ENCODE measurements at places on chromosomes 1 and 21.

GRCh38 chr1:200146100-200146499 is 118.6 kb downstream of the NR5A2 start:
- DNase-seq: no peak

DNA sequence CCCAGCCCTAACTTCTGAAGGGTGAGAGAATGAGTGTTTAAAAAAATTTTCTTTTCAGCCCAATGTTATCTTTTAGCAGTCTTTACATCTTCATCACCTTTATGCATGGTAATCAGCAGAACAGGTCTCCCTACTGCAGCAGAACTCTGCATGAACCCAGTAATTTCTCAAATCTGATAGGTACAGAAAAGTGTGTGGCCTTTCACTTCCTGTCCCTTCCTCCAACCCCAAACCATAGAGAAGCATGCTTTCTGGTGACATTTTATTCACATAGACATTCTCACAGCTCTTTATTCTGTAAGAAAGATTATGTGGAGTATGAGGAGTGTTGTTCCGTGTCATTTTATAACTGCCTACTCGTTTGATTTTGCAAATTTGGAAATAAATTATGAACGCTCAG is 68.6 kb downstream of the RPAP2 start:
- DNase-seq: no peak

GRCh38 chr1:109880971-109881894 is 29.4 kb upstream of the CSF1 start:
- no peak for DNase-seq

- no peak for DNase-seq
These were observed 161.0 kb upstream of the RUNX1 start for GRCh38 chr21:35210093-35210492.

GRCh38 chr1:172845865-172846264 is 187.0 kb downstream of the FASLG start:
- DNase-seq: no peak

DNA sequence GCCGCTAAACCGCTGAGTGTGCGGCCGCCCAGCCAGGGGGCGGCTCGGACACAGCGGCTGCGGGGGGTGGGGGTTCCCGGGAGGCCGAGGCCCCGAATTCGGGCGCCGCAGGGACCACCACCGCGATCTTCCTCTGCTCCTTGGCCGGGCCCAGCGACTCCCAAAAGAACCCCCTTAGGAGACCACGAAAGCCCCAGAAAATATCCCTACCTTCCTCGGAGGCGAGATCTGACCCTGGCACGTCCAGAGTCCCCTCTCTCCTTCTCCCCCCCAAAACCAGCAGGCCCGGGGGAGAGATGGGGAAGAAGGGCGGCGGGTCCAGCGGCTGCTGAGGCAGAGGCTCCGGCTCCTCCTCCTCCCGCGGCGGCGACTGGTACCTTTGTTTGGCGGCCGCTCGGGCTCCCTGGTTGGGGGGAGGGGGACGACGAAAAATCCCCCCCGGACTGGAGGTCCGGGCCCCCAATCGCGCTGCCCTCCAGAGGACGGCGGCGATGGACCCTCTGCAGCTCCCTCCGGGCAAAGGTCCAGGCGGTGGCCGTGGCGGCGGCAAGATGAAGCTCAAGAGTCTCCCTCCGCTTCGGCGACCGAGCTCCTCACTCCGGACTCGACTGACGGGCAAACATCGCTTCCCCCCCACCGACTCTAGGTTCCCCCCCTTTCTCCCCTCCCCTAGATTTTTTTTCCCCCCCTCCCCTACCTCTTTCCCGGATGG is at the start of gene ARID4B:
ARID4B (minus strand) TSS at position 621 of the 712 bp plus-strand sequence. CDS start 1,260 bp downstream, outside the sequence.
- no peak for DNase-seq

GRCh38 chr1:8142955-8143629 is 117.0 kb upstream of the ERRFI1 start:
- DNase-seq: no peak

- no peak for DNase-seq
These were observed 586.3 kb upstream of the USP24 start for GRCh38 chr1:55801481-55801880.

GRCh38 chr1:237170149-237170548 is 128.2 kb downstream of the RYR2 start:
- DNase-seq: no peak

Data from CD14-positive monocyte (primary cell).